Kasumi-1 (cell line): ENCODE measurements at places on chromosomes 2 and 18.

GRCh38 chr2:100404411-100404810 is 13.1 kb downstream of the CHST10 start:
- DNase-seq = no peak

DNA sequence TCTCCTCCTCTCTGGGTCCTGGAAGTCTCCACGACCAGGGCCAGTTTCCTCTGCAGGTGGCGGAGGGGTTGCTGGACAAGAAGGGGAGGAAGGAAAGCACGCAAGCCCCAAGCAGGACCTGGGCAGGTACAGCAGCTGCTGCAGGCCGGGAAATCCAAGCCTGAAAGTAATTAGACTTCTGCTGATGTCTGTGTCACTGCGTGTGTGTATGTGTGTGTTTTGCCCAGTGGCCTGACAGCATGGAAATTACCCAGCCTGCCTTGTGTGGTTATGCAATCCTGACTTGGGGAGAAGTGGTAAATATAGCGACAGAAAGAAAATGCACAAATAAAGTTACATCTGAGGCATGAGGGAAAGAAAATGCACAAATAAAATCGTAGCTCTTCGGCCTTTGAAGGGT is 121.8 kb upstream of the ZBTB14 start:
- DNase-seq = no peak

DNA sequence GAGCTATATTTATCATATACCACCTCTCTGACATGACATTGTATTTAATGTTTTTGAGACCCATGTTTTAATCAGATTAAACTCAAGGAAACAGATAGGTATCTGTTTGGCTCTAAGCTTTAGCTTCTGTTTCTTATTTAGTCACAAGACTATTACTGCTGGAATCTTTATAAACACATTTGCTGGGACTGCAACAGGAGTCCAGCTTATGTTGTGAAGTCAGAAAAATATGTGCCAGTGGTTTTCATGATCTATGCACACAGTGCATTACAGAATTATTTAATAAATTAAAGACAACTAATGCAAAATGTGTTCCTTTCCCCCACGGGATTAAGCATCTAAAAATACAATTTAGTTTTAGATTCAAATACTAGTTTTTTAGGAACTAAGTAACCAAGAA is 338.9 kb downstream of the ZEB2 start:
- DNase-seq = no peak

DNA sequence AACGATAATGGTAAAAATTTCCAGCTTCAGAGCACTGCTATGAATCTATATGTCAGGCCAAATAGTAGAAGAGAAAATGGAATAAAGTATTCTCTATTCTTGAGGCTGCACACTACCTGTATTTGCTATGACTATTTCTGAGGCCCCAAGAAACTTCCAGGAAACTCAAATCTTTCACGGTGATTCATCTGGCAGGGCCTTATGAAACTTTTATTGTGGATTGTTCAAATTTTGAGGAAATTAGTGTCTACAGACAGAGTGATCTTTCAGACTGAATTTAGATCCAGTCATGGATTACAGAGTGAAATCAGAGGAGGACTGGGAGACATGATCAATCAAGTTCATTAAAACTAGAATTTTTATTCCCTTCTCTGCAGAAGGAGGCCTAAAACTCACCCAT is 4.1 kb upstream of the VSNL1 start:
- DNase-seq = no peak

GRCh38 chr2:96537734-96538486 is 1.4 kb downstream of the ARID5A start:
- DNase-seq = no peak

DNA sequence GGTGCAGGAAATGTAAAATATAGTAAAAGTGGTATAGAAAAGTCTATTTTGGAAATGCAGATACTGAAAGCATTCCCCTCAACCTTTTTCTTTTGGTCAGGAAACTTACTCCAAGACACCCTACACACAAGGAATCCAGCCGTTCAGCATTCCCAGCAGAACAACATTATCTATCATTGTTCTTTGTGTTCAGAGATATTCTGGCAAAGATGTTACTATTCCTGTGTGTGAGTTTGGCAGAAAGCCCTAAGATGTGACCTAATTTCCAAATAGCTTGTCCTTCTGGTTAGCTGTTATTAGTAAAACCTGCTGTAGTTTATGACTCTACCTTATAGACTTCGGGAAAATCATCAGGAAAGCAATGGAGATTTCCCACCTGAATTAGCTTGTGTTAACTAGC is 78.1 kb upstream of the PELI1 start:
- no peak for DNase-seq

- peak; percentile 63 for DNase-seq
Observed at GRCh38 chr2:95389245-95390119, 13.0 kb upstream of the FAHD2A start.

DNA sequence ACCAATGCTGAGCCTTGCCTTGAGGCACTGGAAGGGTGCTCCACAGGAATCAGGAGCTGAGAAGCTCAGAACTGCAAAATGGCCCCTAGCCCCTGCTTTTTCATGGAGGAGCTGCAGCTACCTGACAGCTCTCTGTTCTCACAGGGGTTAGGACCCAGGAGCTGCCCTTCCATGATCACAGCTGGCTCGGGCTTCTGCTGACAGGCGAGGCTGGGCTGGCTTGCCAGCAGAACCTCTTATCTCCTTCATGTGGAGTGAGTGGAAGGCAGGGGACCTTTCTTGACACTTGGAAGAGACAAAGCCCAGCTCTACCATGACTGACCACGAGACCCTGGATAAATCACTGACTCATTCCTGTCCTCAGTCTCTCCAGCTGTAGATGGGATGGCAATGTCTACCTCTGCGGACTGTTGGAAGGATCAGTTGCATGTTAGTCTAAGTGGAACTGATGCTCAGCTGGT is 113.4 kb downstream of the CAPN13 start:
- no peak for DNase-seq

GRCh38 chr2:73009177-73009839 is 62.2 kb downstream of the SFXN5 start:
- DNase-seq = no peak

- no peak for DNase-seq
Observed at GRCh38 chr18:44111337-44111736, 569.4 kb upstream of the SETBP1 start.

DNA sequence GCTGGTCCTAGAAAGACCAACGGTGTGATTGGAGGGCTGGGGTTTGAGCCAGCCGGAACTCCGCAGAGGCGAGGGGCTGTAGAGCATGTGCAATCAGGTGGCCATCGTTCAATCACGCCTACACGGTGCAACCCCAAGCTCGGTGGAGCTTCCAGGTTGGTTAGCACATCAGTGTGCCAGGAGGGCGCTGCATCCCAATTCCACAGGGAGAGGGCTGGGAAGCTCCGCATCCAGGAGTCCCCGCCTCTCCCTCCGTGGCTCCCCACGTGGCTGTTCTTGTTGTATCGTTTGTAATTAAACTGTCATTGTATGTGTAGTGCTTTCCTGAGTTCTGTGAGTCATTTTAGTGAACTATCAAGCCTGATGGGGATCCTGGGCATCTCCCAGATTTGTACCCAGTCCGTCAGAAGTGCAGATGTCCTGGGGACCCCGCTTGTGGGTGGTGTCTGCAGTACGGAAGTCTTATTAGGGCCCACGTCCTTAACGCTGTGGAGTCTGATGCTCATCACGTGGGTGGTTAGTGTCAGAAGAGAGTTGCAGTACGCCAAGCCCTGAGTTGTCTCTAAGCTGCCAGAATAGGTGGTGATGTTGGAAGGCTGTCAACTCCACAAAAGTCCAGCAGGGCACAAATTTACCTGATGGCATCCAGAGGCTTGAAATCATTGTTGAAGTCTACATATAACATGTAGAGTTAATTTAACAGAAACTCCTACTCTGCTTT is 20.6 kb upstream of the AMMECR1L start:
- DNase-seq = no peak

GRCh38 chr2:156908825-156909224 is 348.7 kb upstream of the GALNT5 start:
- DNase-seq = no peak

- DNase-seq = no peak
Observed at GRCh38 chr2:7093376-7093775, 176.2 kb downstream of the RNF144A start.

DNA sequence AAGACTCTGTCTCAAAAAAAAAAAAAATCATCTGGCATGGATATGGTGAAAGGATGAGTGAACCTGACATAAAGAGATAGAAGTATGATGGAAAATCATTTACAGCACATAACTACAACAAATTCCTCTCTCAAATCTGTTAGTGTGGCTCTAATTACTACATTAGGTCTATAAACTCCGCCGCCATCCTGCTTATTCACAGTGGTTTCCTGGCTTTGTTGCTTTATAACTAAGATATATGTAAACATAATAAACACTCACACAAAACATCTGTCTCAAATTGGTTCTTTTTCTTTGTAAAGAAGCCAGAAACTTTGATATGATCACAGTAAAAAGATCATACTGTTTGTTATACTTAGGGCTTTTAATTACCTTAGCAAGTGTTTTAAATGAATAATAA is 412.6 kb upstream of the FAM98A start:
- no peak for DNase-seq

GRCh38 chr2:63569740-63570139 is 18.5 kb downstream of the WDPCP start:
- no peak for DNase-seq

DNA sequence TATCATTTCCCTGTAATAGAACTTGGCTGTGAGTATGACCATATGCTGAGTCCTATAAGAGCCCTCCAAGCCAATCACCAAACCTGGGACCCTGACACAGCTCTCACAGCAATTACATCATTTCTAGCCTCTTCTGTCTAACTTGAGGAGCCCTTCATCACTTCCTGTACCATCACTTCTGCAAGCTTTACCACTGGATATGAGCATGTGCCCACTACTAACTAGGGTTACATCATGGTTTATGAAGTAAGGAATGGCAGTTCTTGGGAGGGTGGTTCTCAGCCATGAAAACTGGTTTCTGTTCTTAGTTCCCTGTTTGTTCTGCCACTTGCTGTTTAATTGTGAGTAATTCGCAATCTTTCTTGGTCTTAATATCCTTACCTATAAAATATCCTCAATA is 31.0 kb upstream of the EPB41L3 start:
- no peak for DNase-seq

GRCh38 chr2:71814885-71815284 is 332.8 kb downstream of the CYP26B1 start:
- no peak for DNase-seq

- DNase-seq = no peak
Observed at GRCh38 chr2:241150660-241151530, 628 bp downstream of the PPP1R7 start.

GRCh38 chr18:73683409-73684238 is 464.0 kb downstream of the FBXO15 start:
- no peak for DNase-seq
